Psoas muscle (tissue), 8 donors: ENCODE measurements at places on chromosomes 3 and 15. TPM values are rescaled to one million over a fixed set of nuclear protein-coding genes. Genes with fewer than 3 reads are reported as not detected.

Gene ETV5
- 46.7 TPM for total RNA-seq

Gene ASB14
- 6.5 TPM for total RNA-seq

Gene TGM5
- total RNA-seq: not detected

Gene CLDN11
- total RNA-seq: 1.5 TPM

Gene DNAH1
- total RNA-seq: 2.6 TPM

Gene SEMA3F
- 12.9 TPM for total RNA-seq

Gene DNAJC19
- total RNA-seq: 74.1 TPM

Gene TRIM42
- total RNA-seq: not detected

Gene CACNA2D2
- 1.6 TPM for total RNA-seq

Gene GOLGA8T
- not detected for total RNA-seq

Gene EIF3J
- 220 TPM for total RNA-seq

Gene LCTL
- total RNA-seq: not detected

Gene SYNM
- 380 TPM for total RNA-seq

Gene EFCC1
- total RNA-seq: 0.38 TPM

Gene FRMD4B
- total RNA-seq: 4.0 TPM

Gene EPHA3
- 0.71 TPM for total RNA-seq

Gene CHRFAM7A
- not detected for total RNA-seq

Gene ZNF620
- total RNA-seq: 2.2 TPM

Gene TPRG1
- total RNA-seq: 6.1 TPM

Gene P2RY13
- 0.73 TPM for total RNA-seq

Gene ALG1L2
- total RNA-seq: not detected

Gene PPIP5K1
- 19.3 TPM for total RNA-seq

Gene NR1I2
- total RNA-seq: not detected

Gene CFAP91
- 0.57 TPM for total RNA-seq

Gene SLC33A1
- 7.1 TPM for total RNA-seq

Gene SLC15A2
- total RNA-seq: 0.79 TPM

Gene NAALADL2
- total RNA-seq: 1.9 TPM

Gene CCR9
- not detected for total RNA-seq

Gene AGBL1
- total RNA-seq: 6.6 TPM

Gene KNG1
- total RNA-seq: 0.16 TPM

Gene AADACL2
- not detected for total RNA-seq

Gene CORO2B
- total RNA-seq: 3.0 TPM

Gene ITIH4
- 34.2 TPM for total RNA-seq

Gene CPLX3
- total RNA-seq: not detected

Gene ATP11B
- total RNA-seq: 19.8 TPM

Gene FBXO40
- 57.2 TPM for total RNA-seq

Gene RLBP1
- not detected for total RNA-seq

Gene MYRIP
- 1.3 TPM for total RNA-seq

Gene NBEAL2
- total RNA-seq: 7.3 TPM

Gene MGLL
- total RNA-seq: 63.4 TPM

Gene TM6SF1
- total RNA-seq: 12.6 TPM

Gene ABI3BP
- 6.7 TPM for total RNA-seq

Gene C3orf22
- total RNA-seq: 0.12 TPM

Gene ADAMTSL3
- total RNA-seq: 2.9 TPM

Gene TRIM71
- total RNA-seq: not detected

Gene TMC3
- not detected for total RNA-seq

Gene CP
- total RNA-seq: 2.2 TPM

Gene STAC
- total RNA-seq: 0.19 TPM

Gene DUOXA1
- 0.44 TPM for total RNA-seq

Gene CDHR4
- total RNA-seq: not detected

Gene SLC22A13
- 0.64 TPM for total RNA-seq

Gene BNC1
- total RNA-seq: 0.26 TPM

Gene TEX9
- total RNA-seq: 0.34 TPM

Gene CCDC33
- not detected for total RNA-seq

Gene VGLL3
- 3.2 TPM for total RNA-seq

Gene GPR160
- 0.42 TPM for total RNA-seq

Gene ZNF662
- total RNA-seq: 3.5 TPM

Gene STRIT1
- total RNA-seq: 811 TPM

Gene CYP1A1
- not detected for total RNA-seq
